ENCODE measurements at places on chromosomes 7 and 10. TPM values are rescaled to one million over a fixed set of nuclear protein-coding genes. Genes with fewer than 3 reads are reported as not detected.

The ZNF727 gene
- total RNA-seq, result not detected

The PTTG1IP2 gene
- not detected for total RNA-seq

The CYP26C1 gene
- total RNA-seq, result not detected

The LRRC4 gene
- total RNA-seq, result 0.41 TPM

The CLEC5A gene
- not detected for total RNA-seq

The CLCN1 gene
- total RNA-seq, result 3.1 TPM

The PODXL gene
- total RNA-seq, result 43.7 TPM

The FAM107B gene
- 36.6 TPM for total RNA-seq

The CBLL1 gene
- 13.8 TPM for total RNA-seq
